Endodermal cell (in vitro differentiated cells): ENCODE measurements at places on chromosomes 4 and X. TPM values are rescaled to one million over a fixed set of nuclear protein-coding genes. Genes with fewer than 3 reads are reported as not detected.
A peak's percentile ranks its signal among the peaks of the same experiment; 100 is the strongest.

ASMTL gene
- 55.3 to 82.0 TPM (median 80.9 TPM) in 3 replicates for total RNA-seq

TMPRSS11A gene
- not detected in 3 replicates for total RNA-seq

DNA sequence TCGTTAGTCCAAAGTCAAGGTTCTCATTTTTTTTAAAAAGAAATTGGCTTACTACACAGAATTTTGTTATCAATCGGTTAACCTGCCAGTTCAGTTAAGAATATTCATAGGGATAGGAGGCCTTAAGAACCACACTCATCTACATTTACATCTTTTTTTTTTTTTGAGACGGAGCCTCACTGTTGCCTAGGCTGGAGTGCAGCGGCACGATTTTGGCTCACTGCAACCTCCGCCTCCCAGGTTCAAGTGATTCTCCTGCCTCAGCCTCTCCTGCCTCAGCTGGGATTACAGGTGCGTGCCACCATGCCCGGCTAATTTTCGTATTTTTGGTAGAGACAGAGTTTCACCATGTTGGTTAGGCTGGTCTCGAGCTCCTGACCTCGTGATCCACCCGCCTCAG, 33.7 kb downstream of the ABCE1 start:
- H3K36me3 ChIP-seq, result peaks cover 67% of the 10 kb centered on the region
- no peak for DNase-seq
- H3K27me3 ChIP-seq, result no peaks in the 10 kb centered on the region
- no peak overlapping the region for H3K4me3 ChIP-seq

DNA sequence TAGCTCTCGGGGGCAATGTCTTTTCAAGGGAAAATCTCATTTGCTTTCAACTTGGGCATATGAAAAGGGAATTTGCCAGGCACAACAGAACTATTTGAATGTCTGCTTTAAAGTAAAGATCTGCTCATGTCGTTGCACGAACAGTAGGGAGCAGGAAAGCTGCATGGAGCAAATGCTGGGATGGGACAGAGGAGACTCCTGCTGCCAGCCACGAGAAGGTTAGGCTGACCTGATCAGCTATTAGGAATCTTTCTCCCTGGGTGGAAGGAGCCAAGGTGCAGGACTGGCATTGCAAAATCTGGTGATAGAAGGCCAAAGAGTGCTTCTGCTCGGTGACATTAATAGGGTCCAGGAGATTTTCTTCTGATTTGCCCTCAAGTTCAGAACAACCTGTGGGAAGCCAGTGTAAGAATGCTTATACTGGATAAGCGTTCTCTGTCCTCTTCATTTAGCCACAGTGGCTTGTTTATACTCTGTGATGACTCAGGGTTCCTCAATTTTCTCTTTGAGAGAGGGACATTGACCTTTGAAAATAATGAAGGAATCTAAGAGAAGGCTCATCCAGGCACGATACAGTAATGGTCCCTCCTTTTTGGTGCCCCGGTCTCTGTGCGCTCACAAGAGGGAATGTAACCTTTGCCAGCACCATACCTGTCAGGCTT, 22.9 kb downstream of the FHL1 start:
- no peak overlapping the region for H3K27ac ChIP-seq
- H3K4me3 ChIP-seq, result no peak overlapping the region
- no peaks in the 10 kb centered on the region for H3K27me3 ChIP-seq
- H3K36me3 ChIP-seq, result no peaks in the 10 kb centered on the region
- peaks cover 8% of the 10 kb centered on the region for H3K4me1 ChIP-seq

GRCh38 chrX:129161108-129161507, 362.2 kb downstream of the SMARCA1 start:
- no peak overlapping the region for H3K4me3 ChIP-seq
- H3K36me3 ChIP-seq, result no peaks in the 10 kb centered on the region
- no peaks in the 10 kb centered on the region for H3K27me3 ChIP-seq
- DNase-seq, result peak; percentile 60
- H3K4me1 ChIP-seq, result no peaks in the 10 kb centered on the region
- H3K27ac ChIP-seq, result no peak overlapping the region
